ENCODE measurements at places on chromosomes 1 and 21.

DNA sequence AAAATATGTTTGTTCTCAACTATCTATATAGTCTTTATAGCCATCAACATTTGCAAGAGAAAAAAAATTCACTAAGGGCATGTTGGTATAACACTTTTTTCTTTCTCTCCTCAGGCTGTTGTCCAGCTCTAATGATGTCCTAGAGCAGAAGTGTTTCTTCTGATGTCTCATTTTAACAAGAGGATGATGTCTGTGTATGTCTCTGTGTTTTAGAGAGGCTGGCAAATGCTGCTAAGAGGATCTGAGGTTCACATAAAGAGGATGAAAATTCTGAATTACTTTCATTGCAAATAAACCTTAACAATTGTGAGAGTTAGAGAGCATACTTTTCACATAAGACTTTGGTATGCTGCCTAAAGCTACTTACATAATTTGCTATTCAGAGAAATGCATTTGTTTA is 2.6 kb upstream of the BRINP3 start:
- no peak for DNase-seq

GRCh38 chr1:25806418-25806817 is 6.4 kb downstream of the SELENON start:
- DNase-seq, result no peak

DNA sequence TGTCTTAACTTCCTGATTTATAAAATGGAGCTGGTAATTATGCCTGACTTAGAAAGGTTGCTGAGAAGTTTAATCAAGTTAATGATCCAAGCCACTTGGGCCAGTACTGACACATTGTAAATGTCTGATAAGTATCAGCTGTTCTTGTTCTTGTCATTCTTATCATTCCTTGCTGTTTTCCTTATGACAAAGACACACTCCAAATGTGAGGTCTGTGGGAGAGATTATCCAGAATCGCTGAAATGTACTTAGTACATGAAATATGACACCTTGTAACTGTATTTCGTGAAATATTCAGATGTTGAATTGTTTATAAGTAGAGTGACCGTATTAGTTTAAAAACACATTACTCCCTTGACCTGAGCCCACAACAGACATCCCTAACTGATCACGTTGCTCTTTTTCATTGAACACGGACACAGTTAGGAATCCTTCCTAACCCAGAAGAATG is 6.1 kb downstream of the AADACL4 start:
- DNase-seq, result no peak

DNA sequence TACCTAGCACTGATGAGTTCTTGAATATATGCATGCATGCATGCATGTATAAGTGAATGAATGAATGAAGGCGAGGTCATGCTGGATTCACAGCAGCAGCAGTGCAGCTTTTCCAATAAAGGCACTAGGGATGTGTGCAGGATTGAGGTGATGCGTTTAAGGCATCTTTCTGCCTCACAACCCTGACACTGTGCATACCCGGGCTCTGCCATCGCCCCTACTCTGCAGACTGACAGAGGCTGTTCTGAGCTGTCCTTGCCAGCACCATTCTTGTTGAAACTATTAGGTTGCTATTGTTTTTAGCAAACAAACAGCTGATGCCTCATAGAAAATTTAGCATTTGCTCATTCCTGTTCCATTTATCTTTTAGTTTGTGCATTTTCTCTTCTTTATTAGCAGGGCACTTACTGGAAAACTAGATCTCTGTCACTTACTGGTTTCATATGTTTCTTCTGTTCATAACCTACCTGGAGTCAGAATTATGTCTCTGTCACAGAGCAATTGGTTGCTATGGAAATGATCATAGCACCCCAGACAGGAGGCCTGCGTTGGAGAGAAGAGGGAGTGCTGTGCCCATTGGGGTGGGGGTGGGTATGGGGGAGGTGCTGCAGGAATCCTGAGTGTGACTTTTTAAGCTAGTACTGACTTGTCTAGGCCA is 79.0 kb downstream of the CD58 start:
- DNase-seq, result no peak

DNA sequence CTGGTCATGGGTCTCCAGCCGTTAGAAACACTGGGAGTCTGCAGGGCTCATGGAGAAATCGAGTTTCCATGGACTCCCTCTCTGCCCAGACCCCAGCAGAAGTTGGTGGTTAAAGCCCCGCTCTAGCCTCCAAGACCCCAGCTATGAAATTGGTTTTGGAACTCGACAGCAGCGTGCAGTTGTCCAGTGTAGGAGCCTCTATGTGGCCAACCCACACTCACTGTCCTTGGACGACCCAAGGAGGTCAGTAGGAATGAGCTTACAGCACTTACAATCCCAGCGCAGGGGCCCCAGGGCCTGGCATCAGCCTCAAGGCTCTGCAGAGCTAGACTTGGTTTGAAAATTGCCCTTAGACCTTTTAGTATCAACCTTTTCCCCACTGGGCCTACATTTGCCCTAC is 3.2 kb upstream of the PRDM16 start:
- DNase-seq, result no peak

GRCh38 chr1:108758796-108759195 is 12.3 kb downstream of the STXBP3 start:
- no peak for DNase-seq

GRCh38 chr1:201750120-201750519 is 78.8 kb upstream of the IPO9 start:
- DNase-seq, result no peak

DNA sequence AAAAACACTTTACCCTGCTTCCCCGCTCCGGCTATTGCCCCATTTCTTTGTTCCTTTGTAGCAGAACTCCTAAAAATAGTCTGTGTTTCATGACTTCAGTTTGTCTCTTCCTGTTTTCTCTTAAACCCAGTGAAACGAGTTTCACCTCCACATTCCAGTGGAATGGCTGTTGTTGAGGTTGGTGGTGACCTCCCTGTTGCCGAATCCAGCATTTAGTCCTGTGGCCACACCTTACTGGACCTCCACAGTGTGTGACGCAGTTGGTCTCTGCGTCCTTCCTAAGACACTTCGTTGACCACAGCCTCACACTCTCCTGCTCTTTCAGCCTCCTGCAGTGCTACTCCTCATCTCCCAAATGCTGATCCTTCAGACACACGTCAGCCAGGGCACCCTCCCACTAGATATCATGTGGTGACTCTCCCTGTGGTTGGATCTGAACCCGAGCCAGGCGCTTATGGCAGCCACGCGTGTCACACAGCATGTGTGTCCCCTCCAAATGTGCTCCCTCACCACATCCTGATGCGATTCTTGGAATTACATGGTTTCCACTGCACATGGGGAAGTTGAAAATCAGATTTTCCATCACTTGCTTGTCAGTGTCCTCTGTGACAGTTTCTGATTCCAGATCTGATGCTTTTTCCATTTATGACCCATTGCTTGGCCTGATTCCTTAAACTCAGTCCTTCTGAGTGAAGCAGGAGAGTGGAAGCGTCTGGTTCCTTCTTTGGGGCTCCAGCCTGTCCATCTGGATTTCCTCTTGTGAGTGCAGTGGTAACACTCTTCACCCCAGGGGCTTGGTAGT is 99.1 kb upstream of the ARTN start:
- DNase-seq, result peak; percentile 85

GRCh38 chr1:30661311-30661710 is 62.1 kb downstream of the MATN1 start:
- no peak for DNase-seq

GRCh38 chr1:201482755-201483154 is 13.8 kb upstream of the PHLDA3 start:
- no peak for DNase-seq

GRCh38 chr1:222976453-222976852 is 161.6 kb downstream of the DISP1 start:
- DNase-seq, result no peak

DNA sequence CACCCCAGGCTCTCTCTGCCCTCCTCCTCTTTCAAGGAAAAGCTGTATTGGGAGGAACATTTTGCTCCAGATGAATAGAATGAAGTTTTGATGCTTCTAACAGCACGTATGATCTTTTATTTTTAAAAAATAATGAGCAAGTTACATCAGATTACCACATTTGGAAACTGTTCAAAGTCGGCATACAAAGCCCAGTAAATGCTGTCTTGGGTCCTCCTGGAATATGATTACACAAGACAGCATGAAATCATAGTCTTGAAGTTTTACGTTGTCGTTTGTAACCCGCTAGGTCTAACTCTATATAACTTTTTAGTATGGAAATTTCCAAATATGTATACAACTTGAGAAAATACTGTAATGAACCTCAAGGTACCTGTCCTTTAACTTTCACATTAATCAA is 385.6 kb downstream of the HLX start:
- DNase-seq, result no peak

- DNase-seq, result no peak
Measured at GRCh38 chr1:7528386-7529198, 242.5 kb upstream of the VAMP3 start.

DNA sequence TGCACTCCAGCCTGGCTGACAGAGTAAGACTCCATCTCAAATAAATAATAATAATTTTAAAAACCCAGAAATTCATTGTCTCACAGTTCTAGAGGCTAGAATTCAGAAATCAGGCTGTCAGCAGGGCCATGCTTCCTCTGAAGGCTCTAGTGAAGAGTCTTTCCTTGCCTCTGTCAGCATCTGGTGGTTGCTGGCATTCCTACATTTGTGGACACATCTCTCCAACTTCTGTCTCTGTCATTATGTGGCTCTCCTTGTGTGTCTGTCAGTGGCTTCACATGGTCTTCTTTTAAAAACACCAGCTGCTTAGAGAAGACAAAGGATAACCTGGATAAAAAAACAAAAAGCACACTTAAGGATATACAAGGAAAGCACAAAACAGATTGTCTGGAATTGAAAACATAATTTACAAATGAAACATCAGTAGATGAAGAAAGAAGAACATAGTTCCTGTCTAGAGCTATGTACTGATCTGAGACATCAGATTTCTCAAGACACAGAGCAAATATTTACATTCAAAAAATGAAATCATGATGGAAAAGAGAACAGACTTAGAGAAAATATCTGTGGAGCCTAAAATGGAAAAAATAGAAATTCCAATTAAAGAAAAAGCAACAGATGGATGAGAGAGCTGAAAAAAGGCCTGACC is 32.7 kb upstream of the ASB17 start:
- DNase-seq, result no peak

GRCh38 chr1:47756006-47756405 is 241.2 kb downstream of the TRABD2B start:
- DNase-seq, result no peak

- no peak for DNase-seq
Measured at GRCh38 chr1:159705251-159705903, 9.0 kb downstream of the CRP start.

All from HL-60 (cell line).